ENCODE measurements at places on chromosomes 16 and 17.
A peak's percentile ranks its signal among the peaks of the same experiment; 100 is the strongest.

- no peak for DNase-seq
Measured at GRCh38 chr17:72806011-72806410, 286.5 kb downstream of the SLC39A11 start.

- no peak for DNase-seq
Measured at GRCh38 chr17:57478478-57479250, 222.3 kb downstream of the MSI2 start.

DNA sequence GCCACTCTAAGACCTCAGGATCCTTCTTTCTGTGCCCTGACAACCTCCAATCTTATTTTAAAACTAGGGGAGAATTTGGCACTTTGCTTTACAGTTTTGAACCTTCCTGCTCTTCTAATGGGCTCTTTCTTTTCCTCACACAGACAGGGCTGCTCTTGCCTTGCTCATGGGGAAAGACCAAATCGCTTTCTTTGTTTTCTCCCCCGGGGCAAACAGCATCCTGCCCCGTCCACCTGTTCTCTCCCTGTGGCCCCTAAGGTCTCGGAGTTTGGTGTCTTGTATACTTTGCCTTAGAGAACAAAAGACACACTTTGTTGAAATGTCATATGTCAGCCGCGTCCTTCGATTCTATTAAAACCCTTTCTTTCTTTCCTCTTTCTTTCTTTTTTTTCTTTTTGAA, 306.7 kb upstream of the SALL1 start:
- DNase-seq, result no peak

DNA sequence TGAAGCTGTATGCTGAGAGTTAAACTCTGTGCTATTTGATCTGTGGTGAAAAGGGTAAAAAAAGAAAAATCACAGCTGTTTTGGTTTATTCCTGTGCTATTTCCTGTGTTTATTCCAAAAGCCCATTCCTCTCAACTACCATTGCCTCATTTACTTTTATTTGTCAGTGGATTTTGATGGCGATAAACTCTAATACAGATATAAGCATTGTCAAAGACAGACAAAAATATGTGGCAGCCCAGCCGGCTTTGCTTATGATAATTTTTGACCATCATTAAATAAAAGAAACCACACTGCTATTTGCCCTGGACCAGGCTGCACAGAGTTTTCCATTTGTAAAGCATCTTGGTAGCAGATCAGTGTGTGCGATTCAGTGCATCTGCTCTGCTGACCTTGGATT, 473.6 kb upstream of the ASIC2 start:
- no peak for DNase-seq

- DNase-seq, result no peak
Measured at GRCh38 chr17:9334536-9335446, 240.8 kb downstream of the STX8 start.

GRCh38 chr17:67215991-67216421, 29.0 kb downstream of the HELZ start:
- DNase-seq, result no peak

GRCh38 chr17:40825599-40825998, 3.2 kb upstream of the KRT10 start:
- no peak for DNase-seq

DNA sequence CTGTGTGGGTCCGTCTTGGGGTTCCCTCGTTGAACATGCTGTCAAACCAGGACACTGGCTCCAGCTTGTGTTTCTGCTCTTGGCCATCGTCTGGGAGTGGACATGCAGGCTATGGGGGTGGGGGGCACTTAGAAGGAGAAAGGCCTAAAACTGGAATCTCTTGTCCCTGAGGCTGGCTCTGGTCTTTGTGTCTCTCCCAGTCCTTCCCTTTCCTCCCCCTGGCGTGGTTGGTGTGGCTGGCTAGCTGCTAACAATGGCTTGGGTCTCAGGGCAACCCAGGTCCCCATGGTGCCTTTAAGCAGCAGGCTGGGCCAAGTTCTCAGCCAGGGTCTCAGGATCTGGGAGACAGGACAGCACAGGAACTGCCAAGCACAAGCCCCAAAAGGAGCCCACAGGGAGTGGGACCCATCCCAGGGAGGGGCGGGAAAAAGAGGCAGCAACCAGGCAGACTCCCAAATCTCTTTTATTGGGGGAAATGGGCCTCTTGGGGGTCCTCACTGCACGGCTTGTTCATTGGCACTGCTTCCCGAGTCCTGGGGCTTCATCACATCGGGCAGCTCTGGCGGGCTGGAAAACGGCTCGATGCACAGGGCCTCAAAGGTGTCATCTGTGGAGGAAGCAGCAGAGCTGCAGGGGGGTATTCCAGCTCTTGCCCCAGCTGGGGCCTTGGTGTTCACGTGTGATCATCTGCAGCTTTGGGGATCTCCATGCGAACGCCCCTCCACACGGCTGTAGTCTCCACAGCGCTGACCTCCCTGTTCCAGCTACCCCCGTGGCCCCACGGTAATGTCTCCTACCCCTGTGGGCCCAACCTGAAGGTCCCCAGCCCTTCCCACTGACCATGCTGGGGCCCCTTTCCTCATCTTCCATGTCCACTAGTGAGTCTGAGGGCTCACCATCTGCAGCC, 5.3 kb downstream of the ELOB start:
- peak; percentile 47 for DNase-seq

DNA sequence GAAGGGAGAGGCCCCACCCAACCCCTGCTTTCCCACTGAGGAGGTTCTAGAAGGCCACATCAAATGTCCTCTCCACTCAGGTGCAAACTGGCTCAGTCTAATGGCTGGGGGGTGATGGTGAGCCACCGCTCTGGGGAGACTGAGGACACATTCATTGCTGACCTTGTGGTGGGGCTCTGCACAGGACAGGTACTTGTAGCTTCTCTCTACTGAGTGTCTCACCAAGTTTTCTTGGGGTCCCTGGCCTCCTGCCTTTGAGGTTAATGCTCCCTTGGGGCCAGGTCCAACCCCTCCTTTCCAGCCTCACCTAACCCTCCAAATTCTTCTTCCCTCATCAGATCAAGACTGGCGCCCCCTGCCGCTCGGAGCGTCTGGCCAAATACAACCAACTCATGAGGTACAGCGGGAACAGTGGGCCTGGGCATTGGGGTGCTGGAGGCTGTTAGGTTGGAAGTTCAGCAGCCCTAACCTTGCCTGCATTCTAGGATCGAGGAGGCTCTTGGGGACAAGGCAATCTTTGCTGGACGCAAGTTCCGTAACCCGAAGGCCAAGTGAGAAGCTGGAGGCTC, 5.7 kb downstream of the ENO3 start:
- DNase-seq, result no peak

DNA sequence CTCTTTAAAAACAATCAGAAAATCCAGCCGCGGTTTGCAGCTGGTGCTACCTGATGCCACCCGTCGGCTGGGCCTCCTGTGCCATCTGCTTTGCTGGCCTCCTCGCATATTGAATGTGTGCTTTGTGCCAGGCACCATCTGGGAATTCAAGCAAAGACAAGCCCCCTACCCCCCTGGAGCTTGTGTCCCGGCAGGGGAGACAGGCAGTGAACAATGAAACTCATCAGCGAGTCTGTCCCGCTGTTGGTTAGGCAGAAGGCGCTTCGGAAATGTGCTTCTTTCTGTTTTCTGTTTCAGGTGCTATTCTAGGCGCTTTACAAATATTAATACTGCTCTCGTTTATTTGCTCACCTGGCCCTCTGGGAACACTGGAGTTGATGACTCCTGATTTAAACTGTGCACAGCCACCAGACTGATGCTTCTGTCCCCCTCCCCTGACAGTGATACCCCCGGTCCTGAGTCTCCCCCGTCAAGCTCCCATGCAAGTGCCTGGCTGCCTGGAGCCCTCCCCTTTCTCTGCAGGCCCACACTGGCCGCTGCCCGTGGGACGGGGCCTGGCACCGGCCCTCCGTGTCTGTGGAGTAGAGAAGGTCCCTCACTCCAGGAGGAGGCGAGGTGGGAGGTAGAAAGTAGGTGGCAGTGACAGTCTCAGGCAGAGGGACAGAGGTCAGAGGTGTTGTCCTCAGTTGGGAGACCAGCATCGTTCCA, 126.1 kb upstream of the PLCG2 start:
- DNase-seq, result no peak

Data from cerebellar cortex (tissue), 1 donor.